ENCODE measurements at places on chromosomes 11 and 22. TPM values are rescaled to one million over a fixed set of nuclear protein-coding genes. Genes with fewer than 3 reads are reported as not detected.

Gene CCDC73
- 0.37 TPM for polyA plus RNA-seq

Gene HTATIP2
- polyA plus RNA-seq = 3.0 TPM

Gene BAIAP2L2
- polyA plus RNA-seq = 11.3 TPM

Gene KIAA0930
- polyA plus RNA-seq = 30.6 TPM

Gene SCUBE2
- 6.6 TPM for polyA plus RNA-seq

Gene PTDSS2
- 40.8 TPM for polyA plus RNA-seq

Gene BDNF
- polyA plus RNA-seq = 1.6 TPM

Gene TEX12
- polyA plus RNA-seq = 0.28 TPM

DNA sequence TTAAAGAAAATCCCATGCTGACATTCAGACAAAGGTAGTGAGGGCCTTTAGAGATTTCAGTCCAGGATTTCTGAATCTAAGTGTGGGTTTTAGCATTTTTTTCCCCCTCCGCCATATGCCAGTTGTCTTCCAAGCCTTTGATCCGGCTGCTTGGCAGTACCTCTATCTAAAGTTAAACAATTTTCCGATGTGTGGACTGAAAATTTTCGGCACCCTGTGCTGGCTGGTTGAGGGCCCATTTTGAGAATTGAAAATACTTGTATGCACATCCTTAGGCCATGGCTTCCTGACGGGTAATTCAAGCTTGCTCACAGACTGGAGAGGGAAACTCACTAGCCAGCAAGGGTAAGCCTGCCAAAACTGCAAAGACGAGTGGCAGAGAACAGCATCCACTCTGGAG is 131.9 kb upstream of the NARS2 start:
- no peak for DNase-seq

- DNase-seq = no peak
These were observed 37.2 kb downstream of the RTL6 start for GRCh38 chr22:44460691-44461375.

DNA sequence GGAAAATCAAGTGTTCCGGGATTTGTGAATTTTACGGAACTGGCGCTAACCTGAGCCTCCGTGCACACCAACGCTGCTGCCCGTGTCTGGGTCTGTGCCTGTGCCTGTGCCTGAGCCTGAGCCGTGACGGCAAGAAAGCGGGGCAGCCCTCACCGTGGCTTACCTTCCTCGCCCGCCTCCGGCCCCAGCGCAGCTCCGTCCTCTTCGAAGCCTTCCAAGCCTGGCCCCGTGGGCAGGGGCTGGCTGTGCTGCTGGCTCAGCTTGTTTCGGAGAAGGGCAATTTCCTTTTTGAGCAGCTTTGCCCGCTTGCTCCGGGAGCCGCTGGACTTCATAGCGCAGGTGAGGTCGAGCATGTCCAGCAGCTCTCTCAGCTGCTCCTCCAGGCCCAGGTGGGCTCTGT is 33.8 kb downstream of the BRD1 start:
- DNase-seq = no peak

- peak; percentile 17 for DNase-seq
These were observed 169.1 kb downstream of the CADM1 start for GRCh38 chr11:115334932-115335788.

DNA sequence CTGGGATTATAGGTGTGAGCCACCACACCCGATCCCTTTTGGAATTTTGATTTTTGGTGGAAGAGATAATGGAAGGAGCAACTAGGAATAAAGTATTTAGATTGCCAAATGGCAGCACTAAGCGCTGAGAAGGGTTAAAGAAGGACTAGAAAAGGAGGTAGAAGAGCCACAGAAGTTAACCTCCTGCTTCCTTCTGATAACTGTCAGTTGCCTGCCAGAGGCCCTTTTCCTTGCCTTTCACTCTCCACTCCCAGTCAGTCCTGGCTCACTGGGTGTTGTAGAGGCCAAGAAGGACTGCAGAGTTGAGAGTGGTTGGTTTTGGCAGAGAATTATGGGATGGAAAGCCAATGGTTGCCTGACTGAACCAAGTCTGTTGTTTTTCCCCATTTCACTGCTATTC is 19.3 kb downstream of the ZC3H12C start:
- no peak for DNase-seq

GRCh38 chr22:37045958-37046357 is 5.6 kb upstream of the KCTD17 start:
- no peak for DNase-seq

GRCh38 chr11:13007182-13008060 is 1.7 kb upstream of the RASSF10 start:
- no peak for DNase-seq

DNA sequence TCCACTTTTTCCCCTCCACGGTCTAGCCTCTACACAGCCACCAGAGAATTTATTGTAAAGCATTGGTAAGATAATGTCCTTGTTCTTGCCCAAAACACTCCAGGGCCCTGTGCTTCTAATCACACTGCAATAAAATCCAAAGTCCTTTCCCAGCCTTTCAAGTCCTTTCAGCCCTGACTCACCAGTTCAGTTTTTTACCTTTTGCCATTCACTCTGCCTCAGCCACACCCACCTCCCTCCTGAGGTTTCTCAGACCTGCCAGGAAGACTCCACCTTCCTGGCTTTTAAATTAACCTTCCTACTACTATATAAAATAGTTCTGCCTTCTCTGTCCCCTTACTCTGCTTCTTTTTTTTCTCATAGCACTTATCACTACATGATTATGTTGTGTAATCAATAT is 91.0 kb upstream of the ARHGAP32 start:
- no peak for DNase-seq

- no peak for DNase-seq
These were observed 113.9 kb downstream of the ARL14EP start for GRCh38 chr11:30436801-30437200.

DNA sequence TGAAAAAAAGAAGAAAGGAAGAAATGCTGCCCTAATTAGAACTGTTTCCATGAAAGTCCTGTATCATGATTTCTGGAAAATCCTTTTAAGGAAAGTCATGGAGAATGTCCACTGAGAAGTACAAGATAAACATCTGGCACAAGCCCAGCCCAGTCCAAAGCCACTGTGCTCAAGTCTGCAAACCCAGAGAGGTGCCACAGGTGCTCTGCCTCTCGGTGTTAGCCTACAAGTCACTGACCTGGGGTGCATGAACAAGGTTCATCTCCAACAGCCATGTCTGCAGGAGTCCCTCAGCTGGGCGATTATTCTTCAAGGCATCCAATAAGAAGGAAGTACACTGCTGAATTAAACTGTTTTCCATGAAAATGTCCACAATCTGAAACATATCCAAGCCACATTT is 51.1 kb upstream of the SLC25A1 start:
- no peak for DNase-seq

DNA sequence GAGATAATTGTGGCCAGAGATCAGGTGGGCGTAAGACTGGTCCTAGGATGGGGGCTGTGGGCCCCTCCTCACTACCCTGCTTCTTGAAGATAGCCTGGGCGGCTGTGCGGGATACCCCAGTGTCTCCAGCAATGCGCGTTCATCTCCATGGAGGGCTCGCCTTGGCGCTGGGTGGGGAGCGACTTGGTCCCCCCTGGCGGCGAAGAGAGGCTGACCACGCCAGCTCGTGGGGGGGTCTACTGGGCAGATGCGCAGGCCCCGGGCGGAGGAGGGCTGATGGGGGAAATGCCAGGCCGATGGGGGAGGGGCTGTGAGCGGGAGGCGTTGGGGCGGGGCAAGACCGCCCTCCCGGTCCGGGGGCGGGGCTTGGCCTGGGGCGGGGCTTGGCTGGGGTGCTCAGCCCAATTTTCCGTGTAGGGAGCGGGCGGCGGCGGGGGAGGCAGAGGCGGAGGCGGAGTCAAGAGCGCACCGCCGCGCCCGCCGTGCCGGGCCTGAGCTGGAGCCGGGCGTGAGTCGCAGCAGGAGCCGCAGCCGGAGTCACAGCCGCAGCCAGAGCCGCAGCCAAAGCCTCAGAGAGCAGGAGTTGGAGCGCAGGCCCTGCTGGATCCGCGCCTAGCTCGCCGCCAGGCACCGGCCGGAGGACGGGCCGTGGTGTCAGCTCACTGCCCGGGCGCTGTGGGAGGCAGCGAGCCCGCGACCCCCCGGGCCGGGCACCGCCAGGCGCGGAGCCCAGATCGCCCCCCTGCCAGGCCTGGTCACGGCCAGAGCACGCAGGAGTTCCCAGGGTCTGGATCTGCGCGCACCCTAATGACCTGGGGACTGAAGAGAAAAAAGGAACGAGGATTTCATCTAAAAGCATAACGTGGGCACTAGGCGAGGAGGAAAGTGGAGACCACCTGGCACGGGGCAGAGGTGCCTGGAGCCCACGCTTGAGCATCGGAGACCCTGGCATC is at the start of gene SLC35E4:
Gene SLC35E4, plus strand, starts transcription at position 509 of the 953 bp plus-strand sequence. CDS start 670 bp downstream, outside the sequence.
- DNase-seq = peak; percentile 77

DNA sequence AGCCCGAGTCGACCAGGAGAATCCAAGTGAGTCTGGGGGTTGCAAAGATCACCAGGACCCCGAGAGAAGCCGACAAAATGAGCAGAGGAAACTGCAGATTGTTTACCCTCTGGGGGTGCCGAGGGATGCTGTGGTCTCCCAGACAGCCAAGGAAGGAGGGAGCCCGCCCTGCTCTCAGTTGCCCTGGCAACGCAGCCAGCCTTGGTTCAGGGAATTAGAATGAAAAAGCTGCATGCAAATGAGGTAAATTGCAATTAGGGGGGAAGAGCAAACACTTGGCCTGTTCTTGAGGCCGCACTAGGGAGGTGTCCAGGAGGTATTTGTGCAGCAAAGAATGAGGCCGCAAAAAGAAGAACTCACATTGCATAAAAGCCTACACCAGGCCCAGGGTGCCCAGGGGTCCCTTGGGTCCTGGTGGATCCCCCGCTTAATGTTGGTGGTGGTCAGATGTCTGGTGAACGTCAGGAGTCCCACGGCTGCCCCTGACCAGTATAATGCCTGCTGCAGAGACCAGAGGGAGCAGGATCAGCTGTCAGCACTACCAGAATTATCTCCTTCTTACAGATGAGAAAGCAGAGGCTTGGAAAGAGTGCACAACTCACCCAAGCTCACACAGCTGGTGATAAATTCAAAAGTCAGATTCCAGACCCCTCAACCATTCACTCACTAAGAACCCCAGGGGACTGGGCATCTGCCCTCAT is 40.3 kb upstream of the ATXN10 start:
- no peak for DNase-seq

DNA sequence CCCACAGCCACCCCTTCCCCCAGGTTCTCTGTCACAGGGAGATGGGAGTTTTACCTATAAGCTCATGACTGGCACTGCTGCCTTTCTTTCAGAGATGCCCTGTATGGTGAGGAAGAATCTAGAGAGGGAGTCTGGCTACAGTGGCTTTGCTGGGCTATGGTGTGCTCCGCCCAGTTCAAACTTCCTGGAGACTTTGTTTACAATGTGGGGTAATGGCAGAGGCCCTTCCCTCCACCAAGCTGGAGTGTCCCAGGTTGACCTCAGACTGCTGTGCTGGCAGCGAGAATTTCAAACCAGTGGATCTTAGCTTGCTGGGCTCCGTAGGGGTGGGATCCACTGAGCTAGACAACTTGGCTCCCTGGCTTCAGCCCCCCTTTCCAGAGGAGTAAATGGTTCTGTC is 143.5 kb downstream of the MSANTD4 start:
- DNase-seq = no peak
